Femur (tissue), 1 donor: ENCODE measurements at places on chromosomes 11 and 22.

DNA sequence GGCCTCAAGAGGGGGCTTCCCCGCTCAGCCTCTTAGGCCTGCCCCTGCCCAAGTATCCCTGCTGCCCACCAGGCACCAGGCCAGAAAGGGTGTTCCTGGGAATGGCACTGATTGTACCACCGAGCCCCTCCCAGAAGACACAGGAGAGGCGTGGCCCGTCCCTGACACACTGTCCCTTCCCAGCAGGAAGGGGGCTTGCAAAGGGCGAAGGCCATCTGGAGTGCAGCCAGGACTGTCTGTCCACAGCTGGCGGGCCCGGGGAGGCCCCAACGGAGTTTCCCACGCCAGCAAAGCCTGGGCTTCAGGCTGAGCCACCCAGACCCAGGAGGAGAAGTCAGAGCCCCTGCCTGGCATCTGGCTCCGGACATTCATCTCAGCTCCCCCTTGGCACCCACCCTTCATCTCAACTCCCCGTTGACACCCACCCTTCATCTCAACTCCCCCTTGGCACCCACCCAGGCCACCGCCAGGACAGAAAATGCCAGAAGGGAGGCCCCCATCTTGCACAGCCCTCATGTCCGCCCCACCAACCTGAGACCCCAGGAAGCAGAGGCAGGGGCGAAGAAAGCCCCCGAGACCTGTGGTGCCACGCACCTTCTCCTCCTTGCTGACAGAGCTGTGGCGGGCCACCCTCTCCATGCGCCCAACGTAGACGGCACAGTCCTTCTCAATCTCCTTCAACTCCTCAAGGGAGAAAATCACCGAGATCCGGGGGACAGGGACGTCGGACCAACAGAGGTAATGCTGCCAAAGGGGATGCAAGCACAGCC, 19.4 kb downstream of the TUBGCP6 start:
- peak; percentile 29 for DNase-seq

GRCh38 chr11:12944889-12945288, 64.2 kb upstream of the RASSF10 start:
- DNase-seq = no peak

DNA sequence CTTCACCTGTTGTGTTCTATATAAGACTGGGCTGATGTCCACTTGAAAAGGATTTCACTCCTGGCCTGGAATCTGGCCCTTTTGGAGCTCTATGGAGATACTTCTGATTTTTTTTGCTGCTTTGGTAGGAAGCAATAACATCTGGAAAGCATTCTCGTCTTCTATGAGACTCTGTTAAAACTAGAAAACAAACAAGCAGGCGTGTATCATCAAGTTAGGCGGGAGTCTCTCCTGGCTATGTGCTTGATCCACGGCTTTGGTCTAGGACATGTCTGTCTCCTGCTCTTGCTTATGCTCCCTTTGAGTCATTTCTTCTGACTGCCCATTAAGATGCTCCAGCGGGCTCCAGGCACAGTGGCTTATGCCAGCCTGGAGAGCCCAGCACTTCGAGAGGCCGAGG, 121.4 kb upstream of the TTC12 start:
- no peak for DNase-seq

- no peak for DNase-seq
Measured at GRCh38 chr22:45980761-45981160, 3.8 kb upstream of the WNT7B start.

GRCh38 chr11:61885166-61885778, 6.1 kb downstream of the FADS3 start:
- no peak for DNase-seq

DNA sequence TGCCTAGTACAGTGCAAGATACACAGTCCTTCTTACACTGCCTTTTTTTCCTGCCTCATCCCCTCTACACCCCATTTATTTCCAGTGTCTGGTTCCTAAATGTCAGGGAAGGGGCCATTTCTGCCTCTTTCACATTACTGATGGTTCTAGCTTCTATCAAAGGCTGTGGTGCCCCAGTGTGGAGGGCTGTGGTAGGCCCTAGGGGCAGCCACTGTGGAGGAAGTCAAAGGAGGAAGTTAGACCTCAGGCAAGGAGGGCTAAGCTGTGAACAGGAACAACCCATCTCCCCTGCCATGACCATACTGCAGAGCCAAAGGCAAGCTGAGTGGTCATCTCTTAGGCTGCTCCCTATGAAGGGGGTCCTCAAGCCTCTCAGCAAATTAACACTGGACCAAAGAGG, 81.9 kb upstream of the CRTAM start:
- no peak for DNase-seq

DNA sequence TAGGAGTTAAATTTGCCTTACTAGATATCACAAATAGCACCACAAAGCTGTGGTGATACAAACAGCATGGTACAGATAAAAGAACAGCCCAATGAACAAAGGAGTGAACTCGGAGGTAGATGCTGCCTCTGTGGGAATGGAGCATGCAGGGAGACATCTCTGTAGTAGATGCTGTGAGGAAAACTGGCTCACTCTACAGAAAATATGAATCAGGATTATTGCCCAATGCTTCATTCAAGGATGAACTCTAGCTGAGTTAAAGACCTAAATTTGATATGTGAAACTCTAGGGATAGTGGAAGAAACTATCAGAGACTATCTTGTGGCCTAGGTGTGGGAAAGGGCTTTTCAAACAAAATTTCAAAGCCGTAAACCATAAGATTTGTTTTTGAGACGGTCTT, 15.3 kb upstream of the CAPN5 start:
- DNase-seq = no peak

DNA sequence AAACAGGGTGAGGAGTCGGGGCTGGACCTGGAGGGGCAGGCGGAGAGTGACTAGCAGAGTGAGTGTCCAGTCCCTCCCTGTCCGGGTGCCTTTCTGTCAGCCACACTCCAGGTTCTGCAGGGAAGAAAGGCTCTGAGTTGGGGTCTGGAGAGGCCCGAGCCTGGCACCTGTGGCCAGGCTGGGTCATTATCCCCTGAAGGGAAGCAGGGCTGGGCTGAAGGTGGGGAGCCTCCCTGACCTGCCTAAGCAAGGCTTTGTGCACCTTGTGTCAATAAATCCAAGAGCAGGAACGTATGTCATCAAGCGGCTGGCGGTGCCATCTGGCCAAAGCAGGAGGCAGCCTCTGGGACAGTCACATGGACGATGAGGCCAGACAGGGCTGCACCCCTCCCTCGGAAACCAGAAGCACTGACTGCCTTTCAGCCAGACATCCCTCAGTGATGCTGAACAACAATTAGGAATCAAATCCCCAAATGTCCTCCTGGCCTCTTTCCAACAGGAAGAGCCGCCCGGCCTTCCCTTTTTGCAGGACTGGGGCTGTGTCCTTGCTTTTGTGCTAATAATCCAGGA, 73.9 kb upstream of the FGF3 start:
- no peak for DNase-seq

DNA sequence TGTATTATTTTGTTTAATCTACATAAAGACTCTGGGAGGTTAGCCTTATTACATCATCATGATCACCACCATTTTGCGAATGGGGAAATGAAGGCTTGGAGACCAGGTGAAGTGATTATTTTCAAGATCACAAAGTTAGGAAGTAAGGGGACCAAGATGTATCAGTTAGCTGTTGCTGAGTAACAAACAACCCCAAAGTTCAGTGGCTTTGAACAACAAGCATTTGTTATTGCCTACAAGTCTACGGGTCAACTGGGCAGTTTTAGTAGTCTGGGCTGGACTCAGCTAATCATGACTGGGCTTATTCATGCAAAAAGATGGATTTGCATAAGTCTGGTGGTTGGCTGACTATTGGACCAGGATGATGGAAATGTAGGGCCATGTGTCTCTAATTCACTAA, 389.2 kb downstream of the MIAT start:
- DNase-seq = no peak

DNA sequence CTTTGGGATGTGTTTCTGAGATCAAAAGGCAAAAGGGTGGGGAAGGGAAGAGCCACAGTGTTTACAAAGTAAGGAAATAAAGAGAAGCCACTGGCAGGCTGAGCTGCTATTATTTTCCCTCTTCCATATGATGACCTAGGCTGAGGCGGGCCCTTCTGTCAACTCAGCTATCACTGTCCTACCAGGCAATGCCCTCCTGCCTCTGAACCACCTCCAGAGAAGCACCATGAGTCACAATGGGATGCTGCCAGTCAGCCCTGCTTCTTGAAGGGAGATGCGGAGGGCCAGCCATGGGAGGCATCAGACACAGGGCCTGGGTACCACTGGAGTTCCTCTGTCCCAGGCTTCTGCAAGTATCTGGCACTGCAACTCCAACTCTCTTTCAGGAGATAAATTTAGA, 107.9 kb upstream of the BID start:
- DNase-seq = no peak

DNA sequence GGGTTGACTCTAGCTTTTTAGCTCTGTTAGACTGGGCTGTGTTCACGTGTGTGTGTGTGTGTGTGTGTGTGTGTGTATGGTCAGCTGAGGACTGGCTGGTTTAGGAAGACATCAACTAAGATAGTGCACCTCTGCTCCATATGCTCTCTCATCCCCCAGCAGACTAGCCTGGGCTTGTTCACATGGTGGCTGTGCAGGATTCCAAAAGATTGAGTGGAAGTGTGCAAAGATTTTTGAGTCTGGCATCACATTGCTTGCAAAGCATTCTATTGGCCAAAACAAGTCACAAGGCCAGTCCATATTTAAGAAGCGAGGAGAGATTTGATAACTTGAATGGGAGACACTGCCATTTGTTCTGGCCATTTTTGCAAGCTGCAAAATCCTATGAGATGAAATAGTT, 79.7 kb upstream of the C11orf87 start:
- DNase-seq = no peak
